SHP77 (cell line): ENCODE measurements at places on chromosomes 16 and 17.

DNA sequence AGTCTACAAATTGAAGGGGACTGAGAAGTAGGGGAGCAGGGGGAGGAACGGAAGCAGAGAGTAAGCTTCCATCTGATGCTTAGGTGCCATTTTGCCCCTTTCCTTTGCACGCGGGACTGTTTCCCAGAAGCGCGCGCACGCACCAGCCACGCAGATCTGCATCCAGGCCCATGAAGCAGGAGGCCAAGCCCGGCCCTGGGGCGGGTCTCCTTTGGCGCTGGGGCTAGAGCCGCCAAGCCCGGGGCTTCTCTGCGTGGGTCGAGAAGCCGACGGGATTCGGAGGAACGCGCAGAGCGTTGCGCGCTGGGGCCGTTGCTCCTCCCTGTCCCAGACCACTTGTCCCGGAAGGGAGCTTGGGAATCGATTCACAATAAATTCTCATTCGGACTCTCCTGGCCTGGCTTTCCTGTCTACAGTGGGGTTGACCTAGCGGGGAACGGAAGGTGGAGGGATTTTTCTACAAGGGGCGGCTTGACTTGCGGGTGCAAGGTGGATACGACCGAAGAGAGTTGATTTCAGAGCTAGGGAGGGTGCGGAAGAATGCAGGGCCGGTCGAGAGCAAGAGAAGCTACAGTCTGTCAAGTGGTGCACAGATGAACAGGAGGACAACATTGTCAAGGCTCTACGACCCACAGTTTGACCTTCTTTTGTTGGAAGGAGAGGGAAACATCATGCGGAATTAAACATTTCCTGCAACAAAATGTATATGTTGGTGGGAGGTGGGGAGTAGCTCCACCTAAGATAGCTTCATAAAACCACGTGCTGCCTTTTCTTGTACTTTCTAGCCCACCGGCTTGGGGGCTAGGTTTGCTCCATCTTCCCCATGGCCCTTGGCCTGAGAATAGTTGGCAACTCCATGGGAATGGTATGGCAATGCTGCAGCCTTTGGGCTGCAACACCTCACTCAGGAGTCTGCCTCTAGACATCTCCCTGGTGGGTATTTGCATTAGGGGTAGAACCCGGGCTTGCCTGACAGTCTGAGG, 4.5 kb downstream of the HOXB9 start:
- no peak for DNase-seq

DNA sequence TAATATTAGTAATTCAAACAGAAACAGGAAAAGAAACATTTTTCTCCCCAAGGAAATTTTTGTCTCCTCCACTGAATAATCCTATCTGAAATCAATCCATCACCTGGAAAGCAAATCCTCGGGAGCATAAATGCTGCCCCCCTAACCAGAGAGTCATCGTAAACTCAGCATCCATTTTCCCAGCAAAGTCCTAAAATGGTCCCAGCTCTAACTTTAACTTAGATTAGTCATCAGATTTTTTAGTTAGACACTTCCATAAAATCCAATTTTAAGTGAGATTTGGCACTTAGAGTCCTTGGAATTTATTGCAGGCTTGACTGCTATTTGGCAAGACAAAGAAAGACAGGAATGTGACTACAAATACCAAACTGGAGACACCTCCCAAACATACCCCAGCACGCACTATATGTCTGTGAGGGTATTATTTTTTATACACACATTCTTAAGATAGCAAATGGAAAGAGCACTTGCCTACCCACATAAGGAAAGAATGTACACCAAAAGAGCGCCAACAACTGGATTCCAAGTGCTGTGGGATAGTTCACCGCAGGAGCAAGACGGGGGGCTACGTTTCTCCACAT, 15.4 kb downstream of the SCO1 start:
- no peak for DNase-seq

DNA sequence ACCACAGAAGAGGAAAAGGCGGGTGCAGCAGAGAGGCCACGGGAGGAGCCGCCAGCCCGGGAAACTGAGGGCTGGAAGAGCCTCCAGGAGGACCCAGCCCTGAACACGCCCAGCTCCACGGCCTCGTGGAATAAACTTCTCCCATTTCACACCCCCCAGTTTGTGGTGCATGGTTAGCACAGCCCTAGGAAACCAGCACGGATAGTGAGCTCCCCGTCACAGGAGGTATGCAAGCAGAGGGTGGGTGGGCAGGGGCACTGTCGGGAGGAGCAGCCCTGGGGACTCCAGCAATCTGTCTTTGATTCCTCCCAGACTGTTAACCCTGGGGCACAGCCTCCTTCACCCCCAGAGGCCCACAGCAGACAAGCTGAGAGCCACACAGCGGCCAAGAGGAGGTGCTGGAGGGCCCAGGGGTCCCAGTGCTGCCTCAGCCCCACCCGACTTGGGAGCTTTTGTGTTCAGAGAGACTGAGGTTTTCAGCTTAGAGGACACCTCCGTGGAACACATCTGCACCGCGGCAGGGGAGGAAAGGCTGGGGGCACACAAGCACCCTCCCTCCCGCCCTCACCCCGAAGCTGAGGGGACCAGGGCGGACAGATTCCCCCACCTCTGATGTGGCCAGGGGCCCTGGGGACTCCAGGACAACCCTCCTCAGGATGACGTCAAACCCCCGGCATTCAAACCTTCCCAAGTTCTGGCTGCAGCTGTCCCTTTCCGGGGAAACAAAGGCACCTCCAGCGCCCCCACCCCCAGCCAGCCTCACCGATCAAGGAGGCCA, 1.7 kb upstream of the IL17C start:
- DNase-seq = no peak

DNA sequence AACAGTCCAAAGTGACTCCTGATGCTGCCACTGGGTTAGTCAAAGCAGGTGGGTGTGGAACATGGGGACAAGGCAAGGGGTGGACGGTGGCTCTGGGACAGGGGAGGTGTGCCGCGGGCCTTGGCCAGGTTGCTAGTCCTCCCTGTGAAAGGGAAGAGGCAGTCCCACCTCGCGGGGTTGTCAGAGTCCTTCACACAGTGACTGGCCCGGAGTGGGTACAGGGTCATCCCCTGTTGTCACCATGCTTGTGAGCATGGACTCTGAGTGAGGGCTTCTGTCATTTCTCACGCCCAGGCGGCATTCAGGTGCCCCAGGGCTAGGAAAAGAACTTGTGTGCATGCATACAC, 3.1 kb upstream of the ZNF469 start:
- no peak for DNase-seq

DNA sequence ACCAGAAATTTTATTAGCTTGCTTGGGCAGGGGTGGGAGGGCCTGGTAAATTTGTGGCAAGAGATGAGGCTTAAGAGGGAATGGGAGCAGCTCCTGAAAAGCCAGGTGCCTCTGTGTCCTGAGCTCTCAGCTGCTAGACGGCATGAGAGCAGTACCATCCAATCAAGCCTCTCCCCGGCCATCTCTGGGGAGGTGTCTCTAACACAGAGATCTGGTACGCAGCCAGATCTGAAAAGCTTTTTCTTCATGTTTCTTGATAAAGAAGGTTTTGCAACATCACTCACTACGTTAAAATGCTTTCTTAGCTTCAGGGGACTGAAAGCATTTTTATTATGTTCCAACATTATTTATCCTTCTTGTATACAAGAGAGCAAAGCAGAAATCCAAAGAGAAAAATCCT, 488.2 kb downstream of the RBFOX1 start:
- no peak for DNase-seq

DNA sequence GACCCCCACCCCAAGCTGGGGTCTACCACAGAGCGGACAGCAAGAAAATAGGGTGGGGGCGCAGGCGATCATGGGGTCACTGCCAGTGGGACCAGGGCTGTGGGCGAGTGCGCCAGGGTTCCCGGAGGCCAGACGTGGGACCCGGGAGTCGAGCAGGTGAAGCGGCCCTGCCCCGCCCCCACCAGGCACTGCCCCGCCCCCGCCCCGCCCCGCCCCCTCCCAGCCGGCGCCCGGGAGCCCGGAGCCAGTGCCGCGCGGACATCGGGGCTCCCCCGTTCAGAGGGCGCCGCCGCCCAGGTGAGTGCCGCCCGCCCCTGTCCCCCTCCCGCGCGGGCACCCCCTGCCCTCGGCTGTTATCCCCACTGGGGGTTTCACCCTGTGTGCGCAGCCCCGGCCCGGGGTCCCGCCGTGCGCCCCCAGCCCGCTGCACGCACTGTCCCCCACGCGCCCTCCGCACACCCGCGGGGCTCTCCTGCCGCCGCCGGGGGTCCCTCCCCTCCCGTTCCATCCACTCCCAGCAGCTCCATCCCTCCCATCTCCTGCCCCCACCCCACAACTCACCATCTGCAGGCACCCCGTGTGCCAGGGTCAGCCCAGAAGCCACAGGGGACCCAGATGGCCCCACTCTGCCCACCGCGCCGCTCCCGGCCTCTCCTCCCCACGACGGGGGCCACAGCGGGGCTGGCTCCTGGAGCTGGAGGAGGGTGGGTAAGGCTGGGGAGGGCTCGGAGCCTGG, at the start of gene SSTR5:
SSTR5 (plus strand) TSS at position 222 of the 736 bp plus-strand sequence. CDS start 6,122 bp downstream, outside the sequence.
- no peak for DNase-seq

DNA sequence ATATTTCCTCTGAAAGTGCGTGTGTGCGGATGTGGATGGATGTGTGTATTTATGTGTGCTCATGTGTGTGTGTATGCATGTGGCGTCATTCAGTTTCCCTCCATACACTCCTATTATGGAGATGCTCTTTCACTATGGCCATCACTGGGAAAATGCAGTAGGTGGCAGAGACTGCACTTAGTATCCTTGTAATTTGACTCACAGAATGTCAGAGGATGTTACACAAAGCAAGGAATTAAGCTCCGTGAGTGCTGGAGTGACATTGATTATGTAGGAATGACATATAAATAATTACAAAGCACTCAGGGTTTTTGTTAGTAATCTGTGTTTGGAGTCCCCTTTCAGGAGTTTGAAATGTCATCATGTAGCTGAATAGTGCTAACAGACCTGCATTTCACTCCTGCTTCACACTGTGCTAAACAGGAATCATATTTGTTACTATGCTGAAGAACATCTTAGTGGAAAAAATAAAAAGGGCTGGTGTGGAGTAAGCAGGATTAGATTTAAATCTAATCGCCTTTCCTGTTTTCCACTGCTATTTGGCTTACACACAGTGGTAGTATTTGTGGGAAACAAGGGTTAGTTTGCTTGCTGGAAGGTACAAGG, 59.6 kb downstream of the HS3ST4 start:
- DNase-seq = no peak

- no peak for DNase-seq
Measured at GRCh38 chr16:56860226-56861020, 4.6 kb upstream of the SLC12A3 start.

DNA sequence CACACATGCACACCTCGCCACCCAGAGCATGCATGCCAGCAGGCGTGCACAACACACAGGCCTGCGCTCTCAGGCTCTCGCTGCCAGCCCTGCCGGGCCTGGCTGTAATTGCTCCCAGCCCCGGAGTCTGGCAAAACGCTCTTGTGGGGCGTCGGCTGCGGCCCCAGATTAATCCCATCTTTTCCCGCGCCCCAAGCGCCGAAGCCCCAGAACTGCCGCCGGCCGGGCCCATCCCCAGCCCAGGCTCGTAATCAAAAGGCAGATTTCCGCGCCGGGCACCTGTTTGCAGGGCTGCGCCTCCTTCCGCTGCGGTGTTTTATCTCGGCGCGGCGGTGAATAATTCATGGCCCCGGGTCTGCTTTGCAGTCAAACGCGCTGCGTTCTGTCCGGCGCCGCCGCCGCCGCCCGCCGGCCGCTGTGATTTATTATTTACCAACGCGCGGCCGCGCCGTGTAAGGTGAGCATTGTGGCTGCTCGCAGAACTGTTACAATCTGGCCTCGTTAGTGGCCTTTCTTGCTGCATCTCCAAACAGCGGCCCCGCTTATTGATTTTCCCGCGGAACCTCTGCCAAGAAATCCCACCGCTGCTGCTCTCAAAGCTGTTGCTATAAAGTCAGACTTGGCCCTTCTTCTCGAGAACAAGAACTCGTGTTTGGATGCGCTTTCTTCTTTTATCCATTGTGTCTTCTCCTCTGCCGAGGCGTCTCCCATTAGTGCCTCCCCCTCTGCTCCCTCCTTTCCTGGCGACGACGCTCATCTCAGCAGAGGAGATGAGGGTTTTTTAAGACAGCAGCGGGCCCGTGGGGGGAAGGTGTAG, 126.1 kb downstream of the IRX5 start:
- no peak for DNase-seq

DNA sequence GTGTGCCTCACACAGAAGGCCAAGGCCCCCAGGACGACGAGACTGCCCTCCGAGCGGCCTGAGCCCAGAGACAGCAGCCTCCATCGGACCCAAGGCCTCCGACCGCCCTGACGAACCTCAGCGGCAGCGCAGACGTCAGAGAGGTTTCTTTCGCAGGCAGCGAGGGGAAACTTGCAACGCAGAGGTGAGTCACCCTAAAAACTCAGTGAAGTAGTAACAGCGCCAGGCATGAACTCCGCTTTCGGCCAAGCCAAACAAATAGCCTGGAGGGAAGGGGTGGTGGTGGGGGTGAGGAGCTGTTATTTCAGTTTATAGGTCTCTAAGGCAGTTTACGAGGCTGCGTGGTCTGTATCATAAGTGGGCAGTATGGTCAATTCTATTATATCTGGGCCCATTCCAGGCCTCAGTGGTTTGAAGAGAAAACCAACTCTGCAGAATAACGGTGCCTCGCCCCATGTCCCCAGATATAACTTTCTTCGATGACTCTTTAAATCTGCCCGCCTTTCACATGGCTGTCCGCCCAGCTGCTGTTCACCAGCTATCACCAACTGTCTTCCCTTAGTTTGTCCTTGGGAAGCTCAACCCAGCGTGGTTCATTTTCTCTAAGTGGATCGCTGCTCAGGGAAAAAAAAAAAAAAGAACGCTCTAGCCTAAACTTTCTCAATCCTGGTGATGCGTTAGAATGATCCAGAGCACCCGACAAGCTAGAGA, 43.5 kb upstream of the FOXF1 start:
- DNase-seq = no peak

- DNase-seq = no peak
Measured at GRCh38 chr16:88763502-88764053, 21.4 kb downstream of the PIEZO1 start.

GRCh38 chr17:67388986-67389385, 11.9 kb downstream of the PITPNC1 start:
- DNase-seq = no peak
